ENCODE measurements at places on chromosomes 4 and X.

DNA sequence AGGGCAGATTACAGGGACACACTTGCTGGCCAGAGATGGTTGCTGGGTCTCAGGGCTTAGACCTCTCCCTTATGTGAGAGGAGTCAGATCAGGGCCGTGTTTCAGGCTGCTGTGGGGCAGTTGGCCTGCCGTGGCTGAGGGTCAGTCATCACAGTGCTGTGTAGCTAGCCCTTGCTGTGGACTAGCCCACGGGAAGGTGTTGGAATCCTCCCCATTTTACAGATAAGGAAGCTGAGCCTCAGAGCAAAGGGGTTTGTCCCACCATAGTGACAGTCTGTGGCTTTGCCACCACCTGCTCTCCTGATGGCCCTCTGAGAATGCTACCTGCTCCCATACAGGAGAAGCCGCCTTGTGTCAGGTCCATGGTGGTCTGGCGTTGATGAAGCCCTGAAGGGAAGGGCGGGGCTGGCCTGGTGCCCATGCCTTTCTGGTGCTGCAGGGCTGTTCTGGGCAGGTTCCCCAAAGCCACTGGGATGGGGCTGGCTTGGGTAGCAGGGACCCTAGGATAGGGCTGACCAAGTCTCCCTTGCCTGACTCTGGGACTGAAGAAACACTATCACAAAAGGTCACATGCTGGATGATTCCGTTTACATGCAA, 2.4 kb upstream of the FAM53A start:
- no peak for DNase-seq

DNA sequence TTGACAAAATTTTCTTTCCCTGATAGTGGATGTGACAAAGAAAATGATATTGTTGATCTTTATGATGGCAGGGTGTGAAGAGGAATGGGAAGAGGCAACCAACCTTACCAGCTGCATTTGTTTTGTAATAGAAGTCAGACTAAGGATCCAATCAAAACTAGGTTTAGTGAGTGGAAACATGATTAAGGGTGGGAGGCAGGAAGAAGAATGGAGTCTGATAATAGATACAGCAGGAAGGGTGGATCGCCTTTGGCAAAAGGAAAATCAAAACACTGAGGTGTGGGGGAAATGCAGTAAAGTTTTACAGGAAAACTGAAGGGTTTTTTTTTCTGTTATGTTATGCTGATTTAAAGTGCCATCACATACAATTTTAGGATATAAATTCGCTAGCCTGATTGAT, 3.4 kb downstream of the CLIC2 start:
- DNase-seq, result no peak

- DNase-seq, result no peak
Measured at GRCh38 chrX:106144755-106145639, 23.1 kb upstream of the PWWP3B start.

- no peak for DNase-seq
Measured at GRCh38 chr4:14410516-14410915, 591.8 kb upstream of the CPEB2 start.

DNA sequence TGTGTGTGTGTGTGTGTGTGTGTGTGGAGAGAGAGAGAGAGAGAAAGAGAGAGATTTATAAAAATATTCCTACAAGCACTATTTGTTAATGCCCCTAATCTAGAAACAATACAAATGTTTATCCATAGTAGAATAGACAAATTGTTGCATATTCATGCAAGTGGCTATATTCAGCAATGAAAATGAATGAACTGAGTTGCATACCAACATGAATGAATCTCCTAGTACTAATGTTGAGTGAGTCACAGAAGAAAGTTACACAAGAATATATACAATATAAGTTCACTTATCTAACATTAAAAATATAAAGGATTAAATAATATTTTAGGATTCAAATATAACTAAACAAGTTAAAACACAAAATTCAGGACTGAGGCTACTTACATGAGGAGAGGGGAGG, 456.8 kb upstream of the AMOT start:
- no peak for DNase-seq

GRCh38 chr4:184115399-184115798, 102.3 kb downstream of the ENPP6 start:
- no peak for DNase-seq

DNA sequence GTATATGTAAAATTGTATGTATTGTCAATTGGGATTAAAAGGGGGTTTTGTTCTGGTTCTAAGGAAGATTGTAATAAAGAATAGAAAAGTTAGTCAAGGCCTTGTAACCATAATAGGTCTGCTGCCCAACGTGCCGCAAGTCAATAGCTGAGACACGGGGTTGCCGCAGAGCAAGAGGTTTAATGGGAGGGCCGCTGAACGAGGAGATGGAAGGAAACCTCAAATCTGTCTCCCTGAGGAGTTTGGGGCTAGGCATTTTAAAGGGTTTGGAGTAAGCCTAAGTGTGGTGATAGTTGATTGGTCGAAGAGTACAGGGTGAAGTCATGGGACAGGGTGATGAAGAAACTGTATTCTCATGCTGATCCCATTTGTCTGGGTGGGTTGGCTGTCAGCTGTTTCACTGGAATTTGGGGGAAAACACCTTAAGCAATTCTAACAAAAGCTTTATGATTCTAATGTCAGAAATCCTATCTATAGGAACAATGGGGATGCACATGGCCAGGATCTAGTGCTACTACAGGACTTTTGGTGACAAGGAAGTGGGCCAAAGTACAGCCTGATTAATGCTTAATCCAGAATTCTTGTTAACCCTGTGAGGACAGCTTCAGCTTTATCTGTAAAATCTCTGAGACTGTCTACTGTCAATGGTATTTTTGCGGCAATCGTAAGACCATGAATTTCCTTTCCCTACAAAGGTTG, 86.9 kb downstream of the RELL1 start:
- DNase-seq, result no peak

- DNase-seq, result no peak
Measured at GRCh38 chrX:93229036-93229435, 444.3 kb downstream of the NAP1L3 start.

DNA sequence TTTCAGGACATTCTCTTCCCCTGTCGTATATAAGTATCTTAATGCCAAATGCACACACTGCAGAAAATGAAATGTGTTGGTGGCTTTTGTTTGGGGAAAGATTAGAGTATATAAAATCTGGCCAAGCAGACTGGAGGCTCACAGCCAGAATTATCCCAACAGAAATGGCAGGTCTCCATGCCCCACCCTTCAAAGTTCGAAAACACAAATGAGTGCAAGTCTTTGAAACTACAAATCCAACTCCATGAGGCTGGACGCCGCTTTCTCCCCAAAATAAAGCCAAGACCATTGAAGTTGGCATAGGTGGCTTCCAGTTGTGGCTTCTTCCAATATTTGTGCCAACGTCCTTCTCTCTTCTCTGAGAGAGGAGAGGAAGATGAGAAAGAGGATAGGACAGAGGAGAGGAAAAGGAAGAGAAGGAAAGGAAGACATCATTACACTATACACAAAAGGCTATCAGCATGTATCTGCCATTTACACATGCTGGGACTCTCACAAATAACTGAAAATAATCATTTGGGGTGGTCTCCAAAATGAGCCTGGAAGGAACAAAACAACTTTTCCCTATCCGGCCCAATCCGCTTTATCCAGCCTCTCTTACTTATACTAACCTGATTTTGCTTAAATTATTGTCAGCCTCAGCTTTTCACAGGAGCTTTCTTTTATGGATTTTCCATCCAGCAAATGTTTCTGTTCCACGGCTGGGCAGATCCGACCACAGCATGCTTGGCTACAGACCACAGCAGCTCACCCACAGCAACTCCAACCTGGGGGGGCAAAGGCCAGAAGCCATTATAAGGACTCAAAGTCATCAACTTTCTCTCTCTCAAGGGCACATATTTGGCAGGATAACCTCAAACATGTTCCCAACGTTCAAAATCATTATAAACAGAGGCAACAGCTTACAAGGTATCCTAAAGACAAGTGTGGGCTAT, 71.7 kb downstream of the APBB2 start:
- no peak for DNase-seq

DNA sequence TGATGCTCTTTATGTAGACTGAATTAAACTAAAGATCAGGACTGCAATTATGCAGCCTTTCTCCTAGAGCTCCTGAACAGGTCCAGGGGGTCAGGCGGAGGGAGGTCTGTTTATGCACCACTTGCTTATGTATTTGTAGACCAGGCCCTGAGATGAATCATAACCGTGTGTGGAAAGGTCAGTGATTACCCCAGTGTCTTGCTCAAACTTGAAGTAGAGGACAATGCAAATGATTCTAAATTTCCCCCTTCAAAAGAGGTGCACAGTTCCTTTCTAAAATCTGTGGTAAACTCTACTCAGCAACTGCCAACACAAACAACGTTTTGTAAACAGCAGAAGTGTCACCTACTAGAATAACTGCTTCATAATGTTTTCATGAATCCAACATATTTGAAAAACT, 13.0 kb upstream of the TBC1D9 start:
- no peak for DNase-seq

DNA sequence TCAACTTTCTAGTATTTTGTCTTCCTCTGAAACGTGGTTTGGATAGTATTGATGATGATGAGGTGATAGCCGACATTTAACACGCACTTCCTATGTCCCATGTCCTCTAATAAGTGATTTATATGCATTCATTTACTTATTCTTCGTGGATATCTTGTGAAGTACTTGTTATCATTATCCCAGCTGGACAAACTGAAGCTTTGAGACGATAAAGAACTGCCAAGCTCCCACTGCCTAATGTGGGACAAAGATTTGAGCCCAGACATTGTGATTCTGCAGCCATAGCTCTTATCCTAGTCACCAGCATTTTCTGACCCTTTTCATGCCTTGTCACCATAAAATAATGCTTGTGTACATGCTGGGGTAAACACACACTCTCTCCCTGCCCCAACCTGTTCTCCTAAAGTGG, 92.5 kb downstream of the RAPGEF2 start:
- DNase-seq, result no peak

- no peak for DNase-seq
Measured at GRCh38 chr4:159185591-159186023, 82.7 kb downstream of the RAPGEF2 start.

- DNase-seq, result no peak
Measured at GRCh38 chr4:47639531-47639930, 154.5 kb downstream of the ATP10D start.

- no peak for DNase-seq
Measured at GRCh38 chrX:50067435-50068284, 133.1 kb downstream of the AKAP4 start.

DNA sequence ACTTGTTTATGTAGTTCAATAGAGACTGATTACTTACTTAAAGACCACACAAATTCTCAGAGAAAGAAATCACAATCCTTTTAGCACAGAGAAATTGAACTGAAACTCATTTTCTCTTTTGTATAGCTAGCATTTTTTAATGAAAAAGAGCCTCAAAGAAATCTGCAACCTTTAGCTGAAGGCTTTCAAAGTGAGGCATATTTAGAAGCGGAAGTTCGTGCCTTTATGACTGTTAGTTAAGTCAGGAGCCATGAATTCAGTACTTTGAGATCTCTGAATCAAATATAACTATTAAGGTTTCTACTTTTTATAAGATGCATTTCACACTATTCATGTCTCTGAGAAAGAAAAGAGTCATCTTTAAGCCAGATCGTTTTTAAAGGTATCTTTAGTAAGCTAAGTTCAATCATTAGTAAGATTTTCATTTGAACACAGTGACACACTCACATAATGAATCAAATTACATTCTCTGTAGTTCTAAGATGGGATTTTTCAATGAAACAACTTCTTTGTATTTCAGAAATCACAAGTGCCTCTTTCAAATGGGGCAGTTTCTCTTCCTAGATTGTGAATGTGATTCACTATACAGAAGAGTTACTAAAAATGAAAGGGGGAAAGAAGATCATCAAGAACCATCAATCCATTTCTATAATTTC, 61.4 kb downstream of the SMARCA1 start:
- no peak for DNase-seq

- no peak for DNase-seq
Measured at GRCh38 chrX:55118574-55118973, 29.8 kb downstream of the PAGE2 start.

DNA sequence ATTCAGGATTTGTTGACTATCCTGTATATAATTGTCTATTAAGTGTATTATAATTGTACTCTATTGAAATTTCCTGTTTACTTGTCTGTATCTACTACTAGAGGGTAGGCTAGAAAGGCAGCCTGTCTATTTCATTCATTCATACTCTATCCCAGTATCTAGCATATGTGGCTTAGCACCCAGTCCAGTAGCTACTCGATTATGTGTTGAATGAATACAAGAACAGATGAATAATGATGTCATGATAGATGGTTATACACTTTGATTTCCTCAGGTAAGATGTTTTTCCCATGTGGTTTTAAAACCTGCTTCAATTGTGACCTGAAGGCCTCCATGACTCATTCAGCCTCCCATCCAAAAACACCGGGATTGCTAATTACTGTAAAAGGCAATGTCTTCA, 68.0 kb downstream of the IL21 start:
- no peak for DNase-seq
